Osteoblast (primary cell): ENCODE measurements at places on chromosomes 1 and 21. TPM values are rescaled to one million over a fixed set of nuclear protein-coding genes. Genes with fewer than 3 reads are reported as not detected.

PROK1 gene
- total RNA-seq: not detected in 2 replicates

PTPRU gene
- total RNA-seq: 9.4 and 16.2 TPM in 2 replicates

PRR9 gene
- total RNA-seq: not detected in 2 replicates

TFF1 gene
- total RNA-seq: not detected in 2 replicates

IGFN1 gene
- total RNA-seq: under 0.01 TPM in 2 replicates

CFHR3 gene
- 0.36 TPM in 1 of 2 replicates, not detected in the other for total RNA-seq

CLCNKB gene
- 0.29 and 0.36 TPM in 2 replicates for total RNA-seq

ALX3 gene
- total RNA-seq: not detected in 2 replicates

HSD3B2 gene
- not detected in 2 replicates for total RNA-seq

TFF3 gene
- total RNA-seq: not detected in 2 replicates

ACKR1 gene
- not detected in 2 replicates for total RNA-seq

DNA sequence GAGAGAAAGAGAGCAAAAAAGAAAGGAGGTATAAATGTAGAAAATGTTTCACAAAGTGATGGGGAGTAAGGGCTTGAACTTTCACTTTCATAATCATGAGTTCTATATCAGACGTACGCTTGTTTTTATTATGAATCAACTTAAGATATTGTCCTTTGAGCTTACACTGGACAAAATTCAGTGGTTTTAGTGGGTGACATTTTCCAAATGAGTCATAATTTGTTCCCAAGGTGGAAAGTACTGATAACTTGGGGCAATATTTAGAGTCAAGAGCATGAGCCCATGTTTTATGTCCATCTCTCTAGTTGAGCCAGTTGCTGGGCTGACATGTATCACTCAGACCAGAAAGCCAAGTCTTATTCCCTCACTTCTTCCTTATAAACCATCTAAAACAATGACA is 161.6 kb downstream of the CHRM3 start:
- DNase-seq: no peak
- no peaks in the 10 kb centered on the region for H3K4me1 ChIP-seq
- H3K36me3 ChIP-seq: no peaks in the 10 kb centered on the region
- H3K27me3 ChIP-seq: no peaks in the 10 kb centered on the region

GRCh38 chr1:112564081-112564480 is 54.9 kb downstream of the ST7L start:
- peaks cover 12% of the 10 kb centered on the region for H3K36me3 ChIP-seq
- no peaks in the 10 kb centered on the region for H3K27me3 ChIP-seq
- no peaks in the 10 kb centered on the region for H3K4me1 ChIP-seq
- DNase-seq: no peak
- no peak overlapping the region for H3K4me3 ChIP-seq

DNA sequence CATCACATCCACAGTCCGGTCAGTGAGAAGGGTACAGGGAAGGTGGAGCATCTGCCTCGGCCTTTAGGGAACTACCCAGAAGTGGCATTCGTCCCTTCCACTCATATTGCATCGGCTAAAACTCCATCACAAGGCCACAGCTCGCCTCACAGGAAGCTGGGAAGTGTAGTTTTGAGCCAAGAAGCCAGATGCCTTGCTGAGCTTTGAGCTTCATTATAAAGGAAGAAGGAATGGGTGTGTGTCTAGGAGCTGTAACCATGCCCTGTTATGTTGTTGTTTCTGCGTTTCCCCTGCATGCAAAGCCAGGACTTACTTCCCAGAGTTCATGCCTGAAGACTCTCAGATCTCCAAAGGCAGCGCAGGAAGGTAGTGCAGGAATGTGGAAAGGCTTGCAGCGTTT is 61.1 kb downstream of the OPTC start:
- H3K27me3 ChIP-seq: no peaks in the 10 kb centered on the region
- peak; percentile 88 for DNase-seq

DNA sequence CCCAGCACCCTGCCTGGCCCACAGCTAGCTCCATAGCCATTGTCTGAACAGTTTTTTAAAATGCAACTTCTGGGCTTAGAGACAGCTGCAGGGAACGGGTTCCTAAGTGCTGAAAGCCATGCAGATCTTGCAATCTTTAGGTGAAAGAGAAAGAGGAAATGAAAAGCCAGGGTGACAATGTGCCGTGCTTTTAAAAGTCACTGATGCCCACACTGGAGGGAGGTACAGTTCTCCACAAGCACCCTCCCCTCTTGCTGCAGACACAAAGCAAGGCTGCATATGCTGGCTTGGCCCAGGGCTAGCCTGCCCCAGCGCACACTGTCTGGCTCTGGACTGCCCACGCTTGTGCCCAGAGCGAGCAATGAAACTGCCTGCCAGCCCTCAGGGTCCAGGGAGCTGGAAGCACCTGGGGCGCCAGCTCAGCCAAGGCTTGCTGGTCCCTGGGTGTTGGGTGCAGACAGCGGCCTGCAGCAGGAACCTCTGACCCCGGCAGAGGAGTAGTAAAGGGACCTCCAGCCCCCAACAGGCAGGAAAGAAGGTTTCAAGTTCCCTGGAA is 70.4 kb downstream of the AJAP1 start:
- no peaks in the 10 kb centered on the region for H3K27me3 ChIP-seq
- H3K36me3 ChIP-seq: no peaks in the 10 kb centered on the region
- DNase-seq: no peak
- no peaks in the 10 kb centered on the region for H3K4me1 ChIP-seq
- no peak overlapping the region for H3K27ac ChIP-seq
- no peak overlapping the region for H3K4me3 ChIP-seq

- DNase-seq: peak; percentile 97
- peak overlapping the region; percentile 99 for H3K27ac ChIP-seq
- peaks cover 51% of the 10 kb centered on the region for H3K4me1 ChIP-seq
- no peaks in the 10 kb centered on the region for H3K27me3 ChIP-seq
- no peaks in the 10 kb centered on the region for H3K36me3 ChIP-seq
- peak overlapping the region; percentile 58 for H3K4me3 ChIP-seq
These were observed 14.8 kb downstream of the IL6R start for GRCh38 chr1:154419620-154420571.

- peaks cover 9% of the 10 kb centered on the region for H3K27me3 ChIP-seq
- H3K4me3 ChIP-seq: no peak overlapping the region
- DNase-seq: no peak
- H3K4me1 ChIP-seq: no peaks in the 10 kb centered on the region
- no peak overlapping the region for H3K27ac ChIP-seq
These were observed 1.1 kb downstream of the F5 start for GRCh38 chr1:169585181-169585580.

- H3K4me3 ChIP-seq: no peak overlapping the region
- H3K27me3 ChIP-seq: no peaks in the 10 kb centered on the region
- no peak overlapping the region for H3K27ac ChIP-seq
- peaks cover 7% of the 10 kb centered on the region for H3K4me1 ChIP-seq
- DNase-seq: no peak
- no peaks in the 10 kb centered on the region for H3K36me3 ChIP-seq
These were observed 28.1 kb downstream of the IL23R start for GRCh38 chr1:67194209-67194863.

- no peaks in the 10 kb centered on the region for H3K27me3 ChIP-seq
- no peaks in the 10 kb centered on the region for H3K36me3 ChIP-seq
- H3K4me1 ChIP-seq: no peaks in the 10 kb centered on the region
- DNase-seq: no peak
These were observed 126.4 kb downstream of the COL24A1 start for GRCh38 chr1:86030180-86030579.

DNA sequence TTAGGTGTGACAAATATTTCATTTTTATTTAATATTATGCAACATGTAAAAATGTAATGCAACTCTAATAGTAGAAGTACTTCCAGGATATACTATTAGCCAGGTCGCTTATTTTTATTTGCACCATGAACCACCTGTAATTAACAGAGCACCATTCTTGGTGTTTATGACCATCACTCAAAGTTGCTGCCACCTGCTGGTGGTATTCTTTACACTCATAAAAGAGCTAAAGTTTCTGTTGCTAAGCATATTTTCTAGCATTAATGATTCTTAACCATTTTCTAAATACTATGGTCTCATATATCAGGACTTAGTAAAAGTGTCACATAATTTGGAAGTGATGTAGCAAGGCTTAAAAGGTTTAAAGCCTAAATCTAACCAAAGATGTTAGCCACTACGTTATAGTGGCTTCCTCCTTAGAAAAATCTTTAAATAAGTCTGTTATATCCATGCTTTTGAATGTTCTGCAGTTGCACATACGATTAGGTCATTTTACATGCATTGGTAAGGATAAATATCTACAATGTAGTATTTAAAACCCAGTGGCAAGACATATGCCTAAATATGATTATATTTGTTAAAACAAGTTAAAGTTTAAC is 244.5 kb downstream of the NEGR1 start:
- H3K4me1 ChIP-seq: no peaks in the 10 kb centered on the region
- no peak overlapping the region for H3K4me3 ChIP-seq
- no peaks in the 10 kb centered on the region for H3K27me3 ChIP-seq
- DNase-seq: peak; percentile 9

DNA sequence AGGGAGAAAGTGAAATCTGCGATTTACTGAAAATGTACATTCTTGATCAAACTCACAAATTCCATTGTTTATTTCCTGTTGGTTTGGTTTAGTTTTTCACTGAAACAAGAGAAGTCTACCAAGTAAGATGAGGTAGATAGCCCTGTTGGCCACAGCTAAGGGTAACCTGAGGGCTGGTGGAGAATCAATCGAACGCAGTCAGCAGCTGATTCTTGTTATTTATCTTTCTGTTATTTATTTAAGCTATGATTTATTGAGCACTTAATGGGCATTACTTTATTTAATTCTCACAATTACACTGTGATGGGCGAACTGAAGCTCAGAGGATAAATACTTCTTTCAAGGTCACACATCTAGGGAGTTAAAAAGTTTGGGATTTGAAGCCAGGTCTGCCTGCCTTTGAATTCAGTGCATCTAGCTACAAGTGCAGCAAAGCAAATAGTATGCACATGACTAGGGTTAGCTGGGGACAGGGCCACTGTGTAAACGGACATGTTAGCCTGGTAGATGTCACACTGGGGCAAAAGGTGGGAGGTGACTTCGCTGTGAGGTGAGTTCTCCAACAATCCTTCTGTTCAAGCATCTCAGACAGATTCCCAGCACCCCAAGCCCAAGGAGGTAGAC is 106.5 kb upstream of the GADD45A start:
- peak; percentile 52 for DNase-seq
- H3K36me3 ChIP-seq: no peaks in the 10 kb centered on the region
- H3K27me3 ChIP-seq: no peaks in the 10 kb centered on the region
- H3K27ac ChIP-seq: no peak overlapping the region
- peaks cover 18% of the 10 kb centered on the region for H3K4me1 ChIP-seq

DNA sequence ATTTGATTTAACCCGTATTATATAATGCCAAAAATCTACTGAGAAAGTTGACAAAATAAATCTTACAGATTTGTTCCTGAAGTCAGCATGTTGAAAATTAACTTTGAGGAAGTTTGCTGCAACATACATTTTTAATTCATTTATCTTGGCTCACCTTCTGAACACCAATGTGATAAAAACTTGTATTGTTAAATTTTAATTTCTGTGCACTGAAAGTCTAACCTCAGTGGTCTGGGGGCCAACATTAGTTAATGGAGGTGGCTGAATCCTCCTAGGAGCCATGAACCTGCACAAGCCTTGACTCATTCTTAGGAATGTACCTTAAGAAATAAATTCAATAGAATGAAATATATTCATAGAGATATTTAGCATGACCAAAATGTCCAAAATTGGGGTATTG is 95.3 kb downstream of the ADSS2 start:
- no peaks in the 10 kb centered on the region for H3K36me3 ChIP-seq

DNA sequence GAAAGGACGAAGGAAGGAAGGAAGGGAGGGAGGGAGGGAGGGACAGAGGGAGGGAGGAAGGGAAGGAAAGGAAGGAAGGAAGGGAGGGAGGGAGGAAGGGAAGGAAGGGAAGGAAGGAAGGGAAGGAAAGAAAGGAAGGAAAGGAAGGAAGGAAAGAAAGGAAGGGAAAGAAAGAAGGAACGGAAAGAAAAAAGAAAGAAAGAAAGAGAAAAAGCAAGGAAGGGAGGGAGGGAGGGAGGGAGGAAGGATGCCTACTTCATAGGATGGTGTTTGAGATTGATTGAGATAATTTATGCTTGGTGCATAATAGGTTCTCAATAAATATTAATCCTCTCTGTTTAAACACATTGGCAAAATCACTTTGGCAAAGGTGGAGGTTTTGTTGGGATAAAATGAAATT is 61.2 kb downstream of the WDR64 start:
- no peaks in the 10 kb centered on the region for H3K4me1 ChIP-seq
- no peak for DNase-seq
- H3K36me3 ChIP-seq: no peaks in the 10 kb centered on the region

GRCh38 chr21:36860736-36861594 is 105.5 kb downstream of the HLCS start:
- DNase-seq: peak; percentile 79
- H3K4me3 ChIP-seq: no peak overlapping the region
- H3K27ac ChIP-seq: peak overlapping the region; percentile 80
- no peaks in the 10 kb centered on the region for H3K36me3 ChIP-seq
- H3K4me1 ChIP-seq: peaks cover 17% of the 10 kb centered on the region

DNA sequence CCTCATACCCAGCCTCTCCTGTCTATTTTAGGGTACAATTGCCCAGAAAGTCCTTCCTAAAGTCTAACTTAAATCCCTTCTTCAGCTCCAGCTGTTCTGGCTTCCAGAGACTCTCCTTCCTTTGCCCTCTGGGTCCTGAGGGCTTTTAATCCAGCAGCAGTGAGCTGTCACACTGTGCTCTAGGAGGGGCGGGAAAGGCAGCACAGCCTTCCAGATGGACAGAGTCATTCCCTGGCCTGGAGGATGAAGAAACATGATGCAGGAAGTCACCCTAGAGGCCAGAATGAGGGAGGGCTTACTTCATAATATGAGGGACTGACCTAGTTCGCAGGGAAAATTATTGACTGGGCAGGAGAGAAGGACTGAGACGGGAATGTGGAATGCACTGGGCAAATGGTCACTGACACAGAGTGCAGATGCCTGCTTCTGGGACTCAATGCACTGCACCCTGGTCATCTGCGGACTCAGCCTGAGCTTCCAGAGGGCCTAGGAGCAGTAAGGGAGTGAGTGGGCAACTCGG is 1.3 kb downstream of the SH2D2A start:
- no peaks in the 10 kb centered on the region for H3K36me3 ChIP-seq
- H3K27ac ChIP-seq: peak overlapping the region; percentile 43
- DNase-seq: peak; percentile 97
- H3K4me1 ChIP-seq: peaks cover 35% of the 10 kb centered on the region
- H3K4me3 ChIP-seq: no peak overlapping the region

- H3K36me3 ChIP-seq: no peaks in the 10 kb centered on the region
- H3K27me3 ChIP-seq: no peaks in the 10 kb centered on the region
- H3K4me3 ChIP-seq: no peak overlapping the region
- DNase-seq: peak; percentile 78
These were observed 5.7 kb upstream of the MOB3C start for GRCh38 chr1:46622344-46622743.

- H3K27ac ChIP-seq: no peak overlapping the region
- no peak overlapping the region for H3K4me3 ChIP-seq
- DNase-seq: no peak
- no peaks in the 10 kb centered on the region for H3K4me1 ChIP-seq
- peaks cover 23% of the 10 kb centered on the region for H3K27me3 ChIP-seq
These were observed 64.3 kb upstream of the TRABD2B start for GRCh38 chr1:48061162-48062136.

DNA sequence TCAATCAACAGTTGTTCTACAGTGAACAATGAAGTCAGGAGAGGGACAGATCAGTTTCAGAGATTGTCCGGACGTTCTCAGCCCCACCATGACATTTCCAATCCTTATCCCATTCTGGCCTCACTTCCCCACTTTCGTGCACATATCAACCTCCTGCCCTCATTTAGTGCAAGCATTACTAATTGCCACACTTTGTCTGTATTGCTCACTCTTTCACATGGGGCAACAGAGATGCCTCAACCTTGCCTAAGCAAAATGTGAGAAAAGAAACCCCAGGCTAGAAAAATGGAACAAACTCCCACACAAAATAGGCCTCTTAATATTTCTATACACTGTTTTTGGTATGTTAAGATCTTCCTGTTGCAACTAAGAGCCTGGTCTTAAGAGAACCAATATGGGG is 8.9 kb upstream of the RGS1 start:
- no peak overlapping the region for H3K27ac ChIP-seq
- peaks cover 3% of the 10 kb centered on the region for H3K4me1 ChIP-seq
- H3K36me3 ChIP-seq: no peaks in the 10 kb centered on the region
- no peak overlapping the region for H3K4me3 ChIP-seq
- no peaks in the 10 kb centered on the region for H3K27me3 ChIP-seq
- DNase-seq: no peak
